ENCODE measurements at places on chromosomes 5 and 9. TPM values are rescaled to one million over a fixed set of nuclear protein-coding genes. Genes with fewer than 3 reads are reported as not detected.

GRCh38 chr5:179866241-179867078, 7.8 kb upstream of the MRNIP start:
- DNase-seq = no peak

DNA sequence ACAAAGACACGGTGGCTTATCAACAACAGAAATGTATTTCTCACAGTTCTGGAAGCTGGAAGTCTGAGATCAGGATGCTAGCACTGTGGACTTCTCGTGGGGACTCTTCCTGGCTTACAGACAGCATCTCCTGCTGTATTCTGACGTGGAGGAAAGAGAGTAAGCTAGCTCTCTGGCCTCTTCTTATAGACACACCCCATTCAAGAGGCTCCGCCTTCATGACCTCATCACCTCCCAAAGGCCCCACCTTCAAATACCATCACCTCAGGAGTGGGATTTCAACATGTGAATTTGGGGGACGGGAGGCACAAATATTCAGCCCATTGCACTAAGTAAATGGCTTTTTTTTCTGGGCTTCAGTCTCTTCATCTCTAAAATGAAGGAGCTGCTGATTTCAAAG, 27.6 kb downstream of the KCNMB1 start:
- no peak for DNase-seq

Gene OSTF1
- 32.8 TPM for total RNA-seq

- no peak for DNase-seq
Observed at GRCh38 chr5:157563373-157563928, 12.1 kb downstream of the ADAM19 start.

DNA sequence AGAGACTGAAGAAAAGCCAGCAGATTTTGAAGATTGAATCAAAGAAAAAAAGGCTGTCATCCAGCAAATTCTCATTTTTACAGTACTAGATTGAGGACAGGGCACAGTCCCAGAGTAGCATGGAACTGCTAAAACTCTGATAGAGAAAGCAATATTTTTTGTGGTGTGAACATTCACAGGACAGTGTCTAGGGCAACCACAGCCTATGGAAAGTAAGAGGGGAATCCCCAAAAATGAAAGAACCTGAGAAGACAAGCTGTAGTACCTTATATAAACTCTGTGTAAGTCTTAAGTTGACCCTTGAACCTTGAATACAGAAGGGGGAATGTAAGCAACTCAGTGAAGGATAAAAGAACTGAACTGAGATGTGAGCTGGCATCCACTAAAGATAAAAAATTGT, 540.3 kb downstream of the HINT1 start:
- DNase-seq = no peak

Gene ABLIM3
- not detected for total RNA-seq

Gene CDC25C
- not detected for total RNA-seq

DNA sequence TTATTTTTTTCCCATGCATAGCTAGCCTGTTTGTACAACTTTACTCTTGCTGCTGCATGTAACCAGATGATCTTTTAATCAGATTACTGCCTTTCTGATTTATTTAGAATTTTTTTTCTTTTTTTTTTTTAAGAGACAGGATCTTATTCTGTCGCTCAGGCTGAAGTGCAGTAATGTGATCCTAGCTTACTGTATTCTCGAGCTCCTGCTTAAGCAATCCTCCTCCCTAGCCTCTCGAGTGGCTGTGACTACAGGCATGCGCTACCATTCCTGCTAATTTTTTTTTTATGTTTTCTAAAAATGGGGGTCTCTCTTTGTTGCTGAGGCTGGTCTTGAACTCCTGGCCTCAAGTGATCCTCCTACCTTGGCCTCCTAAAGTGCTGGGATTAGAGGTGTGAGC, 9.6 kb downstream of the DCP2 start:
- no peak for DNase-seq
